ENCODE measurements at places on chromosomes 6 and 20.

DNA sequence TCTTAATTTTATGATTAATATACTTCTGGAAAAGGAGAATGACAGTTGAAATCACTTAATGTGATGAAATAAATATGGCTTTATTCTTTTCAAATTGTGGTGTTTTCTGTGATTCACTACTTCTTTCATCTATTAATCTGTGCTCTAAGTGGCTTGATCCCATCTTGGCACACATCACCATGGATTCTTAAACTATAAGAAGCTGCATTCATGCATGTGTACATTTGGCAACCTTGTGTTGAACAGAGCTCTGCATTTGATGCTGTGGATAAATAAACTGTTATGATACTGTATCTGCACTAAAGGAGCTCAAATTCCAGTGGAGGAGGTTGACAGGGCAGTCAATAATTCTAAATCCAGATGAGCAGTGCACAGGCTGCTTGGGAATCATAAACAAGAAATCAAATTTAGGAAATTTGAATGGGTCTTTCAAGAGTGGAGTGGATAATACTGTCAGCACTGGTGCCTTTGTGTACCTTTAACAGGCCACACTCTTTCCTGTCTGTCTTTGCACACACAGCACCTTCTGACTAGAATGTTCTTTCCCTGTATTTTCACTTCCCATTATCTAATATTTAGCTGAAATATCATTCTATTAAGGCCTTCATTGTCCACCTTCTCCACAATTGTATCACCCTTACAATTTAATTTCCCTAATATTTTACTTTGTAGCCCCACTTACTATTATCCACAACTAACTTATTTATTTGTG lies 252.9 kb downstream of the GRM1 start:
- DNase-seq = no peak

DNA sequence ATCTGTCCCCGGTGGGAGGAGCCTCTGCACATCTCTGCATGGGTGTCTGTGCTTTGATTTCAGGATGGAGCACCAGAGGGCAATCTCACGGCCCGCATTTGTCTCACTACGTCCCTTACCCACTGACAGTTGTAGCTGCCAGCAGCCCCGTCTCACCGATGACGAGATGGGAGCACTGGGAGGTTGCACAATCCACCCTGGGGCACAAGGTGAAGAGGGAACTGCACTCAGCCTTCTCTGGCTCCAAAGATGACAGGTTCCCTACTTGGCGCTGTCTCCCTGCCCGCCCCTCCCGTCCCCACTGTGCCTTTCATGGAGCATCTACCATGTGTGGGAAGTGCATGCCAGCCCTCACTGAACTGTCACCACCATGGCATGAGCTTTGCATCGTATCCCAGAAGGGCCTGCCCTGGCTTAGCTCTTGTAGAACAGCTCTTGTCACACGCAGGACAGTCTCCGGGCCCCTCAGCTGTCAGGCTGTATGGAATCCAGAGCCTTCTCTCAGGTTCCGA lies 99.9 kb upstream of the PMEPA1 start:
- DNase-seq = no peak

GRCh38 chr6:30162265-30163089 lies 869 bp upstream of the TRIM15 start:
- DNase-seq = no peak

DNA sequence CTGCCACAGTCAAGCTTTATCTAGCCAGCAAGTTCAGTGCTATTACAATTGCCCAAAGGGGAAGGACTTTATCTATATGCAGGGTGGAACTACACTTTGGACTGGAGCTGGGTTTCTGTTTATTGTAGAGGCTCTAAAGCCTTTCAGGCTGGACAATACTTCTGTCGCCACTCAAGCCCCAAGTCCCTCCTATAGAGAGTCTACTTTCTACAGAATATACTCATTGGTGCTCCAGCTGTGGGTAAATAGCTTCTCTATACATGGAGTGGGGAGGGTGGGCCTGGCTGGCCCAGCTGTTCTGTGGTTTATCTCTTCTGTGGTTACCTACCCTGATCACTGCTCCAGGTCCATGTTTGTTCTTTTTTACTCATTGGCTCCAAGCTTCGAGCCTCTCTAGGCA lies 151.8 kb upstream of the MYLIP start:
- DNase-seq = no peak

DNA sequence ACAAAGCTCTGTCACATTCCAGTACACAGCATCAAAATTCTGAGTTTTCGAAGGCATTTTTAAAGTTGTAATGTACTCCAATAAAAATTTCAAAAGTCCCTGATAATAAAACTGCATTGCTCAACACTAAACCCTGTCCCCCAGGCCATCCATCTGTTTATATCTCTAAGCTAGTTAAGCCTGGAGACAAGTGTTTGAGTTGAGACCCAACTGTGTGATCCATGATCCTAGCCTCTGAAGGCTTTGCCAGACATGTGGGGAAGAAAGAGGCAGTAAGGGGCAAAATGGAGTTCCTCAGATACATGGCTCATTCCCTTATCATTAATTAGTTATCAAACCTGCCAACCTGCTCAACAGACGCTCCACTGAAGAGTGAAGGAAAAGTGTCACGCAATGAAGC lies 198.4 kb downstream of the ISM1 start:
- DNase-seq = no peak

- no peak for DNase-seq
Observed at GRCh38 chr6:30272032-30272431, 54.7 kb upstream of the TRIM39 start.

GRCh38 chr20:8526610-8527009 lies 394.5 kb downstream of the PLCB1 start:
- no peak for DNase-seq

DNA sequence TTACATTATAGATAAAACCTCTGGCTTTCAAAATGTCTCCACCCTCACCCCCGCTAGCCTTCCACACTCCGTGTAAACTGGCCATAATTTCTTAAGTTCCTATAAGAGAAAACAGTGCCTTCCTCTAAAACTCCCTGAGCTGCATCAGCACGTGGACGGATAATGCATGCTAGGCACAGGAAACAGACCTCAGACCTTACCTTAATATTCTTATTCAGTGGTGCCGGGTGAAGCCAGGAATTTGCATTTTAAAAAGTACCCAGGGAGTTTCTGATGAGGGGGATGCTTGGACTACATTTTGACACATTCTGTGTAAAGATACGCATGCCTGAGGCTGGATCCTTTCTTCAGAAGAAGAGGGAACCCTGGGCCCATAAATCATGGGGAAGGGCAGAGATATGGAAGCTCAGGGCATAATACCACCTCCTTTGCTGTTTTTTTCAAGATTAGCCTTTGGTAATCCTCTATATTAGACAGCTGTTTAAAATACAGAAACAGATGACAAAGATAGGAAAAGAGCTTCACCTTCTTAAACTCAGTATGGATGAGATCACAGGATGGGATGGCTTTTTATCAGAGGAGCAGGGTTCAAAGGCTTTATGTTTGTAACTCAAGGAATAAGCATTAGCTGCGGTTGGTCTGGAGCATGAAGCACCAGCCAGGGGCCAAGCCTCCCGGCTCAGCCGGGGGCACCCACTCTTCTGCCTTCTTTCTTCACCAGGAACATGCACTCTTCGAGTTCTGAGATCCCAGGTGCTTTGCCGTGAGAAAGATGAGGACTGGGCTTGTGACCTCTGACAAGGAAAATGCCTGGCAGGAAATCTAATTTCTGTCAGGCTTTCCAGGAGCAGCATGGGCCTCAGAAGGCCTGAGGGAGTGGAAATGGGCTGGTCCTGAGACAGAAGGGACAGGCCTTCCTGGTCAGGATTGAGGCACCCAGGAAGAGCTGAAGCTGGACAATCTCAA lies 218.1 kb upstream of the SOX4 start:
- no peak for DNase-seq

DNA sequence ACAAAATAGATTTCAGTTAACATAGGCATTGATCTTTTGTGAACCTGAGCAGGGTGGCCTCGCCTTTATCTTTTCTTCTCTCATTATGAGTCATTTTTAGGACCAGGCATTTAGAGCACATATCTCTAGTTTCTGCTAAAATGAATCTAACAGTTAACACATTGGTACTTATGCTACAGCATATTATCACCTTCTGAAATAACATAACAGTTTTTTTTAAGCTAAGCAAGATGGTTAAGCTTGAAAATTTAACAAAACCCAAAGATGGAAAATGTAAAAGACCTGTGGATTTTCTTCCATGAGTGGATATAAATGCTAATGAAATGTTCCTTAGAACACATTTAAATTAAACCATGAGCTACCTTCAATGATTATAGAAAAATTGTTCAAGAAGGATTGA lies 487.1 kb upstream of the RNF217 start:
- DNase-seq = no peak

- no peak for DNase-seq
Observed at GRCh38 chr20:1616858-1617434, 2.9 kb downstream of the SIRPB1 start.

GRCh38 chr20:58310291-58310782 lies 822 bp downstream of the RAB22A start:
- DNase-seq = no peak

- no peak for DNase-seq
Observed at GRCh38 chr20:20192366-20192765, 140.0 kb downstream of the CFAP61 start.

DNA sequence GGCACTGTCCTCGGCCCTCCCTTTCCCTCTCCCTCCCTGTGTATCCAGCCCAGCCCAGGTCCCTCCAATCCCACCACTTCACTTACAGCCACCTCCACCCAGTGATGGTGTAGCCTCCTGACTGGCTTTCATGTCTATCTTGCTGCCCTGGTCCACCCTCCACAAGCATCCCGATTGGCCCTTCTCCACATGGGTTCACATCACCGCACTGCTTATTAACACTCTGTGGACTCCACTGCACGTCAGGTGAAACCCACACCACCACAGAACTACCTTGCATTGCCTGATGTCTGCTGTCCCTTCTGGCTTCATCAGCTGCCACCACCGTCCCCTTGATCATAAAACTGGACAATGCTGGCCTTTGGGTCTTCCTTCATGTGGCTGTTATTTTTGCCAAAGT lies 220.4 kb upstream of the ARID1B start:
- DNase-seq = no peak

DNA sequence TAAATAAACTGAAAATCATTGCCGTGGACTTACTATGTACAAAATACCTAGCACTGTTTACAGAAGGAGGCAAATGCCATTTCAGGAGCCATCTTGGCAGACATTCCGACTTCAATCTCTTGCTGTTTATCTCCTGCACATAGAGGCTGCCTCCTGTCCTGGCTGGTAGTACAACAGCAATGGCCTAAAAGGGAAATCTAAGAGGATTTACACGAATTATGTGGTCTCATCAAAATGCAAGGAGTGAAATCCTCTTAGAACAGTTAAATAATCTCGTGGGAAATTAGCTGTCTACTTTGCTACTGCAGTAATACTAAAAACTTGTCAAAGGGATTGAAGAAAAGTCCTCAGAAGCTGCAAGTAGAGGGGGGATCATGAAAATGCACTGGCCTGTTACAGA lies 82.2 kb upstream of the SLC2A12 start:
- DNase-seq = no peak

- DNase-seq = no peak
Observed at GRCh38 chr6:167973148-167973885, 24.2 kb upstream of the KIF25 start.

DNA sequence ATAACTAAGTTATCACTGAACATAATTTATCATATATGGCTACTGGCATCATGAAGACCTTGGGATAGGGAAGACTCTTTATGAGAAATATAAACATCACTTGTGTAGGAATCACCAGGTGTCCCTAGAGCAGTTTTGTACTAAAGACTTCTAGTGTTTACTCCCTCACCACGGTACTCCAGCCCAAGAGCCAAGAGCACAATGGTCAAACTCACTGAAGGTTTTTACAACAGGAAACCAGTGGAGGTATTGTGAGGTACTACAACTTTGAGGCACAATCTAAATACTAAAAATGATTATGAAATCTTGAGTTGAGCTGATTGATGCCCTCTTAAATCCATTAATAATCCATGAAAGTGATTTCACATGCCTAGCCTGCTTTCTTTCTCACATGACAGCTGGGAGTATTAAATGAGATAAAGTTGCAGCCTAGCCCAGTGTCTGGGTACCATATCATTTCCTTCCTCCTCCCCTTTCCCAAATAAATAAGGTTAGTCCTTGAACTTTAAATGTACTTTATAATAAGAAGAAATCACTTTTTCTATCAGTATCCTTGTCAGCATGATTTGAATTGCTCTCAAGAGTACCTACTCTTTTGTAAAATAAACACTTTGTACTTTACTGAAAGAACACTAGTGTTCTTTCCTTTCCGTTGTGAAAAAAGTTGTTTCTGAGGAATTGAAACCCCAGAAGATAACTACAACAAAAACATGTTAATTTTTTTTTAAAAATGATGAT lies 26.5 kb downstream of the GLO1 start:
- DNase-seq = no peak

- no peak for DNase-seq
Observed at GRCh38 chr6:145228962-145229582, 506.2 kb downstream of the EPM2A start.

Data from AG09309 (cell line).